ENCODE measurements at places on chromosomes 12 and 14. TPM values are rescaled to one million over a fixed set of nuclear protein-coding genes. Genes with fewer than 3 reads are reported as not detected.

ESRRB gene
- 0.14 TPM for total RNA-seq

AQP2 gene
- not detected for total RNA-seq

GRCh38 chr12:123543541-123543940 lies 10.0 kb upstream of the RILPL1 start:
- no peaks in the 10 kb centered on the region for H3K27me3 ChIP-seq
- no peaks in the 10 kb centered on the region for H3K4me1 ChIP-seq
- DNase-seq, result no peak
- H3K27ac ChIP-seq, result no peak overlapping the region

- DNase-seq, result no peak
- peaks cover 16% of the 10 kb centered on the region for H3K4me1 ChIP-seq
- H3K27ac ChIP-seq, result no peak overlapping the region
- H3K36me3 ChIP-seq, result no peaks in the 10 kb centered on the region
- no peaks in the 10 kb centered on the region for H3K27me3 ChIP-seq
- H3K4me3 ChIP-seq, result no peak overlapping the region
Measured at GRCh38 chr12:124884587-124885438, 21.1 kb upstream of the SCARB1 start.

SRSF9 gene
- total RNA-seq, result 140 TPM

Data from activated CD4-positive, alpha-beta T cell treated with anti-CD3 and anti-CD28 coated beads for 36 hours (primary cell).